ENCODE measurements at places on chromosomes 2 and 18.

DNA sequence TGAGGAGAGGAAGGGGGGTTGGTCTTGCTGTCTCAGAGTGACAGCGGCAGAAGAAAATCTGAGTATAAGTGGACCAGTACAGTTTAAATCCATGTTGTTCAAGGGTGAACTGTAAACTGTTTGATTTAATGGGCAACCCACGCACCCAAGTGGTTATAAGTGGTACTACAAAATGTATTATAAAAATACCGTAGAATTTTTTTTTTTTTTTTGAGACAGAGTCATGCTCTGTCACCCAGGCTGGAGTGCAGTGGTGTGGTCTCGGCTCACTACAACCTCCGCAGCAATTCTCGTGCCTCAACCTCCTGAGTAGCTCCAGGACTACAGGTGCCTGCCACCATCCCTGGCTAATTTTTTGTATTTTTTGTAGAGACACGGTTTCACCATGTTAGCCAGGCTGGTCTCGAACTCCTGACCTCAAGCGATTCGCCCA, 2.1 kb upstream of the CHCHD5 start:
- peak; percentile 7 for DNase-seq

- DNase-seq: no peak
Observed at GRCh38 chr18:68417826-68418225, 297.1 kb downstream of the TMX3 start.

DNA sequence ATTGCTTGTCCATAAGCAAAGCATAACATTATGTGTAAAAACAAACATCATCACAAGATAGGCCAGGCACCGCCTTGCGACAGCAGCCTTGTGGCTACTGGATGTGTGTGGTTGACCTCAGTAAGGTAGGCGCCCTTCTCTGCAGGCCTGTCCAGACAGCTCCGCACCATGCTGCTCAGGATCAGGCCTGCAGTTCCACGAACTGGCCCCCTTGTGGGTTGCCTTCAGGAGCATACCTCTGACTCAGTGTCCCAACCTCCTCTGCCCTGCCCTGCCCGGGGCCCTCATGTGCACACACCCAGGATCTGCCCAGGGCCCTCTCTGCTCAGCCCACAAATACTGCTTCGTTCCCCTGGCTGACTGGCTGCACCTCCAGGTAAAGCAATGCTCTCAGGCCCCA, 16.1 kb upstream of the ZNF236 start:
- DNase-seq: no peak

- no peak for DNase-seq
Observed at GRCh38 chr2:186771850-186772463, 77.0 kb downstream of the ZSWIM2 start.

All from stimulated activated CD4-positive, alpha-beta T cell treated with anti-CD3 and anti-CD28 coated beads, Interleukin-4, amount 100 ng/mL, for 1 hour (primary cell).